SJSA1 (cell line): ENCODE measurements at places on chromosomes 12 and 14. TPM values are rescaled to one million over a fixed set of nuclear protein-coding genes. Genes with fewer than 3 reads are reported as not detected.

Gene CLEC4A
- 0.16 TPM in 1 of 2 replicates, not detected in the other for total RNA-seq

- no peaks in the 10 kb centered on the region for H3K36me3 ChIP-seq
- H3K27me3 ChIP-seq, result peaks cover 3% of the 10 kb centered on the region; the same call in 1 of the 2 replicates
- no peak overlapping the region for H3K4me3 ChIP-seq
- no peaks in the 10 kb centered on the region for H3K4me1 ChIP-seq
- no peak for DNase-seq
Measured at GRCh38 chr12:78330131-78330530, 499.4 kb downstream of the NAV3 start.

DNA sequence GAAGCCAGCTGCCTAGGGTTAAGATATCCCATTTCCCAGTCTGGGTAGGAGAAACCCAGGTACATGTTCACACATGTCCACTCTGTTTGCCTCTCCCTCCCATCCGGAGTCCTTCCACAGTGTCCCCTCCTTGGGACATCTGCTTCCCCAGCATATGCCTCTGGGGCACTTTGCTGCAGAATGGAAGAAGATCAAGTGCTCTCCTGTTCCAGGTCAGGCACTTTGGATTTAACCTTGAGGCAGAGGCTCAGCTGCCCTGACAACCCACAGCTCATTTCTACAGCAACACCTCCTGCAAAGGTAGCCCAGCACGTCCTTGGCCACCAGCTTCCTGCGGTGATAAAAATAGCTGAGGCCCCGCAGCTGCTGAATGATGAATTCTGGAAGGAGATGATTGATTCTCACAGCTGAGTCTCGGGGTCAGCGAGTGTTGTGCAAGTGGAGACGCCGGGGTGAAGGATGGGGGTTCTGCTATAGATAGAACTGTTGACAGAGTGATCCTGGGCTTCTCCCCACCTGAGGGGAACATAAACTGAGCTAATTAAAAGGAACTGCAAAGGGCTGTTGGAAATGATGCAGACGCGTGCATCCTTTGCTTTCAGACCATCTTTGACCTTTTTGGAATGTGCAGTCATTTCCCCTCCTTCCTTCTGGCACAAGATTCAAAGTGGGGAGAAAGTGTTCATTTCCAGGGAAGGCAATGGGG lies 145.0 kb downstream of the SLC38A6 start:
- no peaks in the 10 kb centered on the region for H3K36me3 ChIP-seq
- DNase-seq, result no peak
- peaks cover 7% of the 10 kb centered on the region for H3K4me1 ChIP-seq
- no peak overlapping the region for H3K27ac ChIP-seq
- no peaks in the 10 kb centered on the region for H3K27me3 ChIP-seq

GRCh38 chr14:105013150-105013785 lies 7.6 kb downstream of the CDCA4 start:
- H3K27me3 ChIP-seq, result no peaks in the 10 kb centered on the region
- peaks cover 90% of the 10 kb centered on the region for H3K36me3 ChIP-seq
- no peak overlapping the region for H3K27ac ChIP-seq
- H3K4me3 ChIP-seq, result no peak overlapping the region
- peaks cover 11% of the 10 kb centered on the region; the same call in 1 of the 2 replicates for H3K4me1 ChIP-seq

DNA sequence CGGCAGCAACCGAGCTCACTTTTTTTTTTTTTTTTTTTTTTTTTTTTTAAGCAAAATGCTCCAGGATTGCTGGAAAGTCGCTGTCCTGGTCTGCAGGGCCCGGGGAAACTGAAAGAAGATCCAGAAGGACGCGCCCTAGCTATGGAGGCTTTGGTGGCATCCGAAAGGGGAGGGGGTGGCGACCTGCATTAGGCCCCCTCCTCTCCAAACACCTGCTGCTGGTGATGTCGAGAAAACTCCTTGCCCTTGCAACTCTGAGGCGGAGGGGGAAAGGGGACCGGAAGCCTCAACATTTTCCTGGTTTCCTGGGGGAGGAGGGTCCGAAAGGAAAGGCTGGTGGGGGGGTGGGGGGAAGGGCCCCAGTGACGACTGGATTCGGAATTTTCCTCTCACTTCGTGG lies 421.1 kb downstream of the VRK1 start:
- H3K27me3 ChIP-seq, result 0 out of 2 replicates have a peak, but pooled peaks cover 6% of the 10 kb centered on the region
- H3K27ac ChIP-seq, result no peak overlapping the region
- no peaks in the 10 kb centered on the region for H3K4me1 ChIP-seq
- DNase-seq, result no peak
- H3K36me3 ChIP-seq, result no peaks in the 10 kb centered on the region
- H3K4me3 ChIP-seq, result no peak overlapping the region

Gene KRT74
- total RNA-seq, result not detected in 2 replicates

DNA sequence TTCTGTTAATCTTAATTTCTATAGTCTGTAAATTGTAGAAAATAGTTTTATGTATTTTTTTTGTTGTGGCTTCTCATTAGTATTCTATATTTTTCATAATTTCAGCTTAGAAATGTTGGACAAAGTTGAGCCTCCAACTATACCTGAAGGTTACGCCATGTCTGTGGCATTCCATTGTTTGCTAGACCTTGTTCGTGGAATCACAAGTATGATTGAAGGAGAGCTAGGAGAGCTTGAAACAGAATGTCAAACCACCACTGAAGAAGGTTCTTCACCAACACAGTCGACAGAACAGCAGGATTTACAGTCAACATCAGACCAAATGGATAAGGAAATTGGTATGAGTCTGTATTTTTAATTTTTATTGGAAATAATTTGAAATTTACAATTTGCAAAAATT lies 65.7 kb downstream of the MON2 start:
- DNase-seq, result no peak
- no peak overlapping the region for H3K4me3 ChIP-seq
- H3K27ac ChIP-seq, result no peak overlapping the region
- H3K27me3 ChIP-seq, result no peaks in the 10 kb centered on the region

GRCh38 chr12:96210376-96211055 lies 16.3 kb downstream of the ELK3 start:
- H3K4me1 ChIP-seq, result peaks cover 14% of the 10 kb centered on the region
- DNase-seq, result no peak
- H3K36me3 ChIP-seq, result peaks cover 12% of the 10 kb centered on the region
- no peaks in the 10 kb centered on the region for H3K27me3 ChIP-seq

DNA sequence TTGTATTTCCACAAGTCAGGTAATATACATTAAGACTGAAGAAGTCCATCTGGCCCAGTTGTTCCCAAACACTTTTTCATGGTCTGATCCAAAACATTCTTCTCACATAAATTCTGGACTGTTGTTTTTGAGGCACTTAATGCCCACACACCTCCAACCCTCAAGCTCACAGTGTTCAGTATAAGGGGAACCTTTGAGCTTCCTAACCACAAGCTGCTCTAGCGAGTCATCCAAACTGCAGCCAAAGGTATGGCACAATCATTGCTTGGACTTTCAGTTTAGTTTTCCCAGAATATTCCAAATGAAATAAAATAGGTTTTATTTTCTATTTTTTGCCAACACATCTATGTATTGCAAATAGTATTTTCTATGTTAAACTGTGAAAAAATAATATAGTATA lies 103.0 kb downstream of the PUS7L start:
- H3K36me3 ChIP-seq, result no peaks in the 10 kb centered on the region
- no peak for DNase-seq
- H3K4me3 ChIP-seq, result no peak overlapping the region
- no peak overlapping the region for H3K27ac ChIP-seq
- no peaks in the 10 kb centered on the region for H3K4me1 ChIP-seq
- H3K27me3 ChIP-seq, result no peaks in the 10 kb centered on the region

GRCh38 chr14:102717276-102717675 lies 60.0 kb upstream of the TRAF3 start:
- no peak overlapping the region for H3K4me3 ChIP-seq
- no peak overlapping the region for H3K27ac ChIP-seq

- no peak overlapping the region for H3K27ac ChIP-seq
- no peaks in the 10 kb centered on the region for H3K27me3 ChIP-seq
- H3K4me1 ChIP-seq, result no peaks in the 10 kb centered on the region
- no peaks in the 10 kb centered on the region for H3K36me3 ChIP-seq
- no peak for DNase-seq
Measured at GRCh38 chr12:41988715-41989114, 156.0 kb downstream of the GXYLT1 start.

GRCh38 chr12:109948368-109948767 lies 47.8 kb downstream of the GIT2 start:
- no peak overlapping the region for H3K4me3 ChIP-seq
- H3K4me1 ChIP-seq, result peaks cover 75% of the 10 kb centered on the region
- H3K27ac ChIP-seq, result no peak overlapping the region

Gene KRT76
- 0.21 TPM in 1 of 2 replicates, not detected in the other for total RNA-seq

DNA sequence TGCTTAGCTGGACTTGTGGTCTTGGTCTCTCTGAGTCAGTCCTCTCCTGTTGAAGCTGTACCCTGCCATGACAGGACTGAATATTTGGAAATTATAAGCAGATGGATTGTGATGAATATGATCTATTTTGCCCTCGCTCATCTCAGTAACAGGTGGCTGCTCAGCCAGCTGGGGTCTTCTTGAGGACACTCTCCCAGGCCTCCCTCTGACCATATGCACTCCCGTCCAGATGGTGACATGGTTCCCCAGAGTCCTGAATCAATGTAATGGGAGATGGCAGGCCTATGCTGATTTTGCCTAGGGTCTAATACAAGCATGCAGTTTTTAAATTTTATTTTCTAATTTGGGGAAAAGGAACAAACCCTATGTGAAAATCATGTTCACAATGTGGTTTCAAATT lies 63.1 kb upstream of the TRHDE start:
- no peak for DNase-seq
- H3K4me3 ChIP-seq, result no peak overlapping the region
- no peak overlapping the region for H3K27ac ChIP-seq
- no peaks in the 10 kb centered on the region; the same call in 1 of the 2 replicates for H3K27me3 ChIP-seq
- H3K4me1 ChIP-seq, result no peaks in the 10 kb centered on the region

Gene FAM90A1
- not detected in 2 replicates for total RNA-seq

- H3K27ac ChIP-seq, result no peak overlapping the region
- peaks cover 12% of the 10 kb centered on the region for H3K4me1 ChIP-seq
- H3K27me3 ChIP-seq, result no peaks in the 10 kb centered on the region
- H3K4me3 ChIP-seq, result no peak overlapping the region
Measured at GRCh38 chr12:4653257-4653656, 4.3 kb downstream of the NDUFA9 start.

DNA sequence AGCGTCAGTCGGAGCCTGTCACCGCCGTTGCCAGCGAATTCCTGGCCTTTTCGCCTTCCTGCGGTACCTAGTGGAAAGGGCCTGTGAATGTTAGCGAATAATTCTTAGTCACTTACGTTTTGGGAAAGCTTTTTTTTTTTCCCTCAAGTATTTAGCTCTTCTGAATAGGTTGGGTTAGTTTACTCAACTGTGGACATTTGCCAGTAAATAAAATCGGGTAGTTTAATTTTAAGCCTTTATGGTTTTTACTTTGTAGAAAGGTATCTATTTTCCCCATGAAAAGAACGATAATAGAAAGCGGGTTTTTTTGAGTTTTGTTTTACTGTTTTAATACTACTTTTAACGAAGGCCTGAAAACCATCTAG lies 1.7 kb downstream of the YY1 start:
- H3K36me3 ChIP-seq, result peaks cover 49% of the 10 kb centered on the region
- no peaks in the 10 kb centered on the region for H3K27me3 ChIP-seq
- H3K4me1 ChIP-seq, result peaks cover 12% of the 10 kb centered on the region
- DNase-seq, result no peak
- H3K4me3 ChIP-seq, result peak overlapping the region; percentile 98

- H3K4me1 ChIP-seq, result peaks cover 20% of the 10 kb centered on the region
- H3K27me3 ChIP-seq, result no peaks in the 10 kb centered on the region
Measured at GRCh38 chr12:100484183-100484886, 10.7 kb downstream of the NR1H4 start.

GRCh38 chr14:53103636-53104340 lies 49.3 kb downstream of the DDHD1 start:
- H3K27me3 ChIP-seq, result no peaks in the 10 kb centered on the region
- no peak for DNase-seq
- no peaks in the 10 kb centered on the region for H3K4me1 ChIP-seq
- H3K36me3 ChIP-seq, result no peaks in the 10 kb centered on the region
- H3K4me3 ChIP-seq, result no peak overlapping the region

DNA sequence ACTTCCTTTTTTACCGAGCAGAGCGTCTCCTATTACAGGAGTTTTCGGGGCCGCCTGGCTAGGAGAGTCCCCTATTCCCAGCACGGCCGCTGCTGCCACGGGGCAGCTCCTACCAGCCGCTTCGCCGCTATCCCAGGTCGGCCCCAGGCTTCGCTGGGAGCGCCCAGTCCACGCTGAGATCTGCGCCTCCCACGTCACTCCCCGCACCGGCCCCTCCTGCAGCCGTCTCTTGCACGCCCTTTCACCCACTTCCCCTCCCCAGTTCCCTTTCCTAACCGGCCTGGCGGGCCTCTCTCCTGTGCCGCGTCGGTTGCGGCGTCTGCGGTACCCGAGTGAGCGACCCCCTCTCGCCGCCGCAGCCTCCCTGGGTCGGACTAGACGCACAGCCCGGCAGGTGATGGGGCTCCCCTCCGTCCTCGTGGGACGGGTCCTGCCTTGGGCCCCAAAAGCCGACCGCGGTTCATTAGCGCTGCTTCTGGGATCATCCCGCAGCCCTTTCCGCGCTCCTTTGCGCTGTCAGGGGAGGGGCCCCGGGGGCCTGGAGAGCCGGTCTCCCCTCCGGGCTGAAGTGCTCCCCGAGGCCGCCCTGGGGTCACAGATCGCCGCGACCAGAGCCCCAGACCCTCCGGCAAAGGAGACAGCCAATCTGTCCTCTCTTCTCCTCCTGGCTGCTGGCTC lies 1318.4 kb downstream of the TMEM121 start:
- H3K27me3 ChIP-seq, result no peaks in the 10 kb centered on the region
- H3K4me3 ChIP-seq, result peak overlapping the region; percentile 36
- no peaks in the 10 kb centered on the region for H3K36me3 ChIP-seq
- H3K27ac ChIP-seq, result no peak overlapping the region

GRCh38 chr12:52838609-52839435 lies 4.7 kb upstream of the KRT79 start:
- DNase-seq, result peak; percentile 98
- peaks cover 29% of the 10 kb centered on the region for H3K27me3 ChIP-seq
- H3K36me3 ChIP-seq, result no peaks in the 10 kb centered on the region
- H3K4me1 ChIP-seq, result peaks cover 30% of the 10 kb centered on the region

- no peak overlapping the region for H3K4me3 ChIP-seq
- H3K36me3 ChIP-seq, result no peaks in the 10 kb centered on the region
- H3K4me1 ChIP-seq, result peaks cover 12% of the 10 kb centered on the region
- DNase-seq, result no peak
- H3K27ac ChIP-seq, result no peak overlapping the region
Measured at GRCh38 chr12:12613344-12613743, 1.7 kb downstream of the CREBL2 start.
